ENCODE measurements at places on chromosomes 4 and X.

DNA sequence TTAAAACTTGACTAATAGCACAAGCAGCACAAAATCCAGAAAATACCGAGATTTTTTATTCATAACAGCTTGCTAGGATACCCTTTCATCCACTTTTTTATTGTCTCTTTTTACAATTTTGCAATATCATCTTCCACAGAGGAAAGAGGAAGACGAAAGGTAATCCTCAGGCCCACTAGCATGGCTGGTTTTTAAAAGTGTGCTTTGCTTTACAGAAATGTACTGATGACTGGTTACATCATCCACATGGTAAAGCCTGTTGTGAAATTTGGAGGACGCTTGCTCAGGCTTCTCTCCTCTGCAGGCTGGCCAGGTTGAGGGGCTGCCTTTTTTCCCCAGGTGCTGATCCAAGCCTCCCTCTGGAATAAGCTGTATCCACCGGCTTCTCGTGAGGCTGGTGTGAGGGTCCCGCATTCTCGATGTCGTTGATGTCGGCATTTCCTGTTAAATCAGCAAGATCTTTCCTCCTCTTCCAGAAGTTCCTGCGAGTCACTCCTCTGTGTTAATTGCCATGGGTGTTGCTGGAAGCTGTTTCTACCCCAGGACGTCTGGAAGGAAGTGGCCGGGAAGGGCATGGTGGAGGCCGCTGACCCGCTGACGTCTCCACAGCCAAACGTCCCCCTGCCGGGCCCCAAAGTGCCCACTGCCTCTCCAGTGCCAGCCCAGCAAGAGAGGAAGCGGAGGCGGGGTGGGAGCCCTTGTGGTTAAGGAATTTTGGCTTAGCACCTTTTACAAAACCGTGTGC is 5.8 kb upstream of the DGKQ start:
- DNase-seq, result no peak

DNA sequence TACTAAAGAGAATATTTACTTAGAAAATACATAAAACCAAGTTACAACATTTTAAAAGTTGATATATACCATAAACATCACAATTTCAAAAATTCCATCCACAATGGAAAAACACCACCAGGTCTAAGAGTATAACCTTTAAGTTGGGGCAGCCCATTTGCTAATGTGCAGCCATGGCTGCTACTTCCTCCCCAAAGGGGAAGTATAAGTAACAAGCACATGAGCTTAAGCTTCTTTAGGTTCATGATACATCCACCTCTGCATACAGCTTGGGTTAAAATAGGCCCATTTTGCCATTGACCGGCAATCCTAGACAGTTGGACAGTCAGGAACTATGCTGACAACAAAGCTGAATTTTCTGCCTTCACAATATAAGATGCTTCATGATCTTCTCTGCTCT is 16.6 kb upstream of the GASK1B start:
- no peak for DNase-seq

DNA sequence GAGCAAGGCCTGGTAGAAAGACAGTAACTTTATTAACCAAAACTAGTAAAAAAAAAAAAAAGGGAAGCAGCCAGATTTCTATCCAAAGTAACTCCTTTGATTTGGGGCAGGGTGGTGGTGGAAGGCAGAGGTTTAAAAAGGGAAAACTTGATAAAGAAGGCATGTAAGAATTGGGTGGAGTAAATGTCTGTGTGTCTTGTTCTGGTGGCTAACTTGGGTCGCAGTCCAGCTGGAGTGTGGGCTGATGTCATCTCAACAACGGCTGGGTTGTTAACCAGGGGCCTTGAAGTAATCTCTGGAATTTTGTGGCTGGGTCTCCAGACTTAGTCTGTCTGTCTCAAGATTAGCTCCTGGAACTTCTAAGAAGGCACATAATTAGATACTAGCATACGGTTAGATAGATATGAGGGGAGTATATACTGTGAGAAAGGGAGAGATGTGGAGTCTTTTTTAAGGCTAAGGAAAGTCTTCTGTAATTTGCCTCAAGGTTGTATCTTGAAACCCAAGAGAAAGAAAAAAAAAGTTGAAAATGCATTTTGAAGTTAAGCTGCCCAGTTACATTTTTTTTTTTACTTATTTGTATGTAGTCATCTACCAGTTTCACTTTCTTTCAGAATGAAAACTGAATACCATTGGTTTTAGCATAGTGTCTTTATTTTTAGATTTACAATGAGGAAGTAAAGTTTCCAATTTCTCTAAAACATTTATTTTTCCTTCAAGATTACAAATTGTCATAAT is 48.3 kb downstream of the MTHFD2L start:
- DNase-seq, result no peak

GRCh38 chr4:139286186-139286698 is 6.2 kb upstream of the MGARP start:
- no peak for DNase-seq

GRCh38 chrX:39688576-39689375 is 409.0 kb downstream of the BCOR start:
- no peak for DNase-seq

DNA sequence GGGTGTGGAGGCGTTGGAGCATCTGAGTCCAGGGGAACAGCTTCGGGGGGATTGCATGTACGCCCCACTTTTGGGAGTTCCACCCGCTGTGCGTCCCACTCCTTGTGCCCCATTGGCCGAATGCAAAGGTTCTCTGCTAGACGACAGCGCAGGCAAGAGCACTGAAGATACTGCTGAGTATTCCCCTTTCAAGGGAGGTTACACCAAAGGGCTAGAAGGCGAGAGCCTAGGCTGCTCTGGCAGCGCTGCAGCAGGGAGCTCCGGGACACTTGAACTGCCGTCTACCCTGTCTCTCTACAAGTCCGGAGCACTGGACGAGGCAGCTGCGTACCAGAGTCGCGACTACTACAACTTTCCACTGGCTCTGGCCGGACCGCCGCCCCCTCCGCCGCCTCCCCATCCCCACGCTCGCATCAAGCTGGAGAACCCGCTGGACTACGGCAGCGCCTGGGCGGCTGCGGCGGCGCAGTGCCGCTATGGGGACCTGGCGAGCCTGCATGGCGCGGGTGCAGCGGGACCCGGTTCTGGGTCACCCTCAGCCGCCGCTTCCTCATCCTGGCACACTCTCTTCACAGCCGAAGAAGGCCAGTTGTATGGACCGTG is 2.2 kb downstream of the AR start:
- DNase-seq, result no peak

- no peak for DNase-seq
Measured at GRCh38 chr4:184838249-184839074, 12.7 kb upstream of the ACSL1 start.

GRCh38 chrX:2351321-2351720 is 149.5 kb downstream of the DHRSX start:
- DNase-seq, result peak; percentile 31

DNA sequence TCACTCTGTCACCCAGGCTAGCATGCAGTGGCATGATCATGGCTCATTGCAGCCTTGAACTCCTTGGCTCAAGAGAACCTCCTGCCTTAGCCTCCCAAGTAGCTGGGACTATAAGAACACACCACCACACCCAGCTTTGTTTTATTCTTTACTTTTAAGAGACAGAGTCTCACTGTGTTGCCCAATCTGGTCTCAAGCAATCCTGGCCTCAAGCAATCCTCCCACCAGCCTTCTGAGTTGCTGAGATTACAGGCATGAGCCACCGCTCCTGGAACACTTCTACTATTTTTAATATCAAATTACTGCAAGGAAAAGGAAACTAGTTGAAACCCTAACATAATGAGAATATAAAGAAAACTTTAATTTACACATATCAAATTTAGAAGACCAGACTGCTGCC is 85.4 kb downstream of the FAM13A start:
- no peak for DNase-seq

GRCh38 chr4:5040856-5041620 is 10.2 kb upstream of the STK32B start:
- no peak for DNase-seq
